Thyroid gland (tissue), 4 donors: ENCODE measurements at places on chromosomes 12 and 14. TPM values are rescaled to one million over a fixed set of nuclear protein-coding genes. Genes with fewer than 3 reads are reported as not detected.
A peak's percentile ranks its signal among the peaks of the same experiment; 100 is the strongest.

Gene CD9
- total RNA-seq, result 367 TPM

DNA sequence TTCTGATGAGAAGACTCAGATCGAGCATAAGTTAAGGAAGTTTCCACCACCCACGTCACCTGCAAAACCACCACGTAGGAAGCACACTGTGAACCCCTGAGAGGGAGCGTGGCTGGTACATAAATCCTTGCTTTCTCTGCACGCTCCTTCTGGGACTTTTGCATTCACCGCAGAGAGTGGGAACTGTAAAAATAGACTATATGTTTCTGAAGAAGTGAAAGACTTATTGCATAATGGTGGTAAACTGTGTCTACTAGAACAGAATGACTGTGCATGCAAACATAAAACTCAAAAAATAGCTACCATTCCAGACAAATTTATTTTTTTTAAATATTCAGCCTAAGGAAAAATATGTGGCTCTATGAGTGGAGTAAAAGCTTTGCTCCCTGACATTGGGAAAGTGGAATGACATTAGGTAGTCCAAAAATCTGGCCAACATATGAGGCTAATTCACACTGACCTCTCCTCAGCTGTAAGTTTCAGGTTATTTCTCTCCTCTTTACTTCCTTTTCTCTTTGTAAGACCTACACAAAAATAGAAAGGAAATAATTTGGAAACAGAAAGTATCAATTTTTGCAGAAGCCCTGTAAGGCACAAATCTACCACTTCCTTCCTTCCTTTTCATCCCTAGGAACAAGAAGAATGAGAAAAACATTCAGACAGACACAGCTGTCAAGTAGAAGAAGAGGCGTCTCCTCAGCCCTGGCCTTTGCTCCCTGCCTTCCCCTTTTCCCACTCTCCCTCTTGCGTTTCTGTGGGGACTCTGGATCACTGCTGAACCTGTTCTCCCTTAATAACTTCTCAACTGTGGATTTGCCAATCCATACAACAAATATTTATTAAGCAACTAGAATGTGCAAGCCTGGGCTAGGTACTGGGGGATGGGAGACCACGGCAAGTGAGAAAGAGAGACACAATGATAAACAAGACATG is 264.3 kb upstream of the FOXN3 start:
- DNase-seq, result no peak

GRCh38 chr12:111361717-111362576 is 6.9 kb downstream of the PHETA1 start:
- peak; percentile 80 for DNase-seq

DNA sequence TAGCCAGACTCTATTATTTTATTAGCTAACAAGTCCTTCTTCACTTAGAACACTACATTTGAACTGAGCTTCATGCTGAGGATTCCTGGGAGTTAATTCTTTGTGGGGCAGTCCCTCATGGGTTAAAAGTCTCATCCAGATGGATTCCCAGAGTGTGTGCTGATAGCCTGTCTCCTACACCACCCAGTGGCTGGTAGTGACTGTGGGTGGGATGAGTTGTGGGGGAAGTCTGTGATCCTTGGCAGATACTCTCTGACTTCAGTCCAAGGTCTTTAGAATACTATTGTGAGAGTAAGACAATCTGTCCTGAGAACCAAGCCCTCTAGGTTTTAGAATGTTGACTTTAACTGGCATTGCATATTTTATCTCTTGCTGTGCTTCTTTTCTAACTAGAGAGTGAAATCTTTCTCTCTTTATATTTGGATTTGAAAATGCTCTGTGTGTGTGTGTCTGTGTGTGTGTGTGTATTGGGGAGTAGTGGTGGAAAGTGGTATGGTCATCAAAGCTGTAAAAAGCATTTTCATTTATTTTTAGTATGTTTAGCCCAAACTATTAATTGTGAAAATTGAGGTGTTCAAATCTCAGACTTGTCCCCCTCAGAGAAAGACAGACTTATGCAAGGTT is 37.3 kb downstream of the AKAP6 start:
- DNase-seq, result peak; percentile 10

DNA sequence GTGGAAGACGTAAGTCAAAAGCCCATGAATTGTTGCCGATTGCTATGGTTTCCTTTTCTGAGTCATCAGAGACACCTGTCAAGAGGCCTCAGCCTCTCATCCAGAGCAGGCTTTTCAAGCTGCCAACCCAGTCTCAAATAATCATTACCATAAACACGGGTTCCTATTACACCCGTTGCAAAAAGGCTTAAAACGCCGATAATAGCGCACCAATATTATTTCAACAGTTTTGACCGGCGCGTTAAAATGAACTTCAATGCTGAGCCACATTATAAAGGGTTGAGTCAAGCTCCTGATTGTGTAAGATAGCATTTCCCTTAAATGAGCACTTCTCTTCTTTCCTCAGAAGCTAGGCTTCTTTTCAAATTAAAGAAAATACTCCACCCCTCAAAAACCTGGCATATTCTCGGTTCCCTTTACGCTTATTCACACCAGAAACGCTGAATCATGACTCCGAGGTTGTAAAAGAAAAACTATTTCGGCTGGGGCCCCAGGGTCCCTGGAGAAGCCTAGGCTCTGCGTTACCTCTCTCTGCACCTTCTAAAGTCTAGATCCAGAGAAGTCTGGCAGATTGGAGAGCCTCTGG is 1.4 kb downstream of the TMTC1 start:
- peak; percentile 17 for DNase-seq

- no peak for DNase-seq
Measured at GRCh38 chr14:79706382-79706781, 504.9 kb downstream of the DIO2 start.

GRCh38 chr14:20682435-20683124 is 1.8 kb upstream of the RNASE4 start:
- peak; percentile 93 for DNase-seq
